ENCODE measurements at places on chromosomes 11 and 22.

GRCh38 chr22:29031227-29032011, 30.2 kb downstream of the C22orf31 start:
- no peak for DNase-seq

GRCh38 chr11:61543606-61544306, 35.2 kb downstream of the LRRC10B start:
- no peak for DNase-seq

DNA sequence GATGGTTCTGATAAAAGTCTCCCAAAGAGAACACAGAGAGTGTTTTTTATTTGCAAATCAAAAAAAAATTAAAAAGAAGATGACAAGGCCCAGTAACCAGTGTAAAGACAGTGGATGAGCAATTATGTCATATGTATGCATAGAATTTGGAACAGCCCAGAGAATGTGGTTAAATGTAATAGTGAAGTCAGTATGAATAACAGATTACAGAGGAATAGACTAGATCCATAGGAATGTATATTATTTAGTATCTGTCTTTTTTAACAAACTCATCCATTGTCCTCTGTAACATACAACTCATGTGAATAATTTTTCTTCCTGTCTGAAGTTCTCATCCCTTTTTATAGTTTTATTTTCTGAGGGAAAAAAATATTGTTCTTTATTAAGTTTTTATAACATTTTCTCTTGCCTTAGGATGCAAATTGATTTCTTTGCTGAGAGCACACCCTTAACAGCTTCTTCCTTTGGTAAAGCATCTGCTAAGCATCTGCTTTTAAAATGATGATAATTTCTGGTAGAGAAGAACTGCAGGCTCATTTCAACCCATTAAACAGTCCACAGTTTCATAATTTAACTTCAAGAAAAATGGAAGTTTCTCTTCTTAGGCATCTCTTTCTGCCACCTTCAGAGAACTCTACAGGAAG, 266.5 kb upstream of the MTNR1B start:
- no peak for DNase-seq

- DNase-seq, result no peak
Measured at GRCh38 chr11:117055469-117055868, 42.8 kb downstream of the SIK3 start.

- no peak for DNase-seq
Measured at GRCh38 chr22:43666457-43666856, 145.6 kb downstream of the EFCAB6 start.

GRCh38 chr11:112226831-112227401, 688 bp downstream of the PTS start:
- no peak for DNase-seq

- DNase-seq, result no peak
Measured at GRCh38 chr11:27355575-27356104, 7.4 kb downstream of the CCDC34 start.

GRCh38 chr11:115919341-115920091, 415.3 kb upstream of the CADM1 start:
- no peak for DNase-seq

Measured in activated gamma-delta T cell (primary cell).